ENCODE measurements at places on chromosomes 11 and 22. TPM values are rescaled to one million over a fixed set of nuclear protein-coding genes. Genes with fewer than 3 reads are reported as not detected.

GRCh38 chr11:67006029-67006884 is 16.7 kb upstream of the SYT12 start:
- DNase-seq = no peak

DNA sequence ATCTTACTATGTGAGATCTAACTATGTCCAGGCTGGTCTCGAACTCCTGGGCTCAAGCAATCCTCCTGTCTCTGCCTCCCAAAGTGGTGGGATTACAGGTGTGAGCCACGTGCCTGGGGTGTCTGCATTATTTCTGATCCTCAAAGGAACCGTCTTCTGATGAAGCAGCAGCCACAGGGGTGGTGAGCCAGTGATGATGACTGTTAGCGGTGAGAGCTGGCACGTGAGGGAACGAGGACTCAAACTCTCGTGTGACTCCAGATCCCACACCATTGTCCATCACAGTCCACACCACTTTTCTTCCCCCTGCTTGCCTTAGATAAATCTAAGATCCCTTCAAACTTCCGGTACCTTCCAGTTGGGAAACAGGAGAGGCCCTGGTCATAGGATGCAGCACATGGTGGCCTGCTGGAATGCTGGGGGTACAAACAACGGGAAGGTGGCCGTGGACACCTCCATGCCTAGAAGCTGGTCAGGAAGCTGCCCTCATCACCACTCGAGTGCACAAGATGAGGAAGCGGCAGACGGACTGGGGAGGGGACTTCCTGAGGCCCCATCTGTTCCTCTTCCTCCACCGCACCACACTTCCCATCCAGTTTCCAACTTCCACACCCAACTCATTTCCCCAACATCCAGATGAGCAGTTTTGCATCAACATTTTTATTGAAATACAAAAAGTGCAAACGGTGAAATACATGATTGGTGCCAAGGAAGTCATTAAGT is 23.8 kb downstream of the ARHGAP1 start:
- DNase-seq = no peak

DNA sequence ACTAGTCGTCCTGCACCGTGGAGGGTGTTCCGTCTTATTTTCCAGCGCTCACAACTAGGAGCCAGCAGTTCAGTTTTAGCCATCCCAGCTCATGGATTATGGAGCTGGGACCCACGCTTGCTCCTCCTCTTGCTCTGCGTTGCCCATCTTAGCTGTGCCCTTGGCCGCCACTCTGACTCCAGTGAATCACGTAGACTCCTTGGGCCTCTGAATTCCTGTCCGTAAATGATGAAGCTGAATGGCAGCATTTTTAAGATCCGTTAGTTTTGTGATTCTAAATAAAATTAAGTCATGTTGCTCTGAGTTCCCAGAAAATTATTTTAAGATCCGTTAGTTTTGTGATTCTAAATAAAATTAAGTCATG is 23.8 kb downstream of the BCR start:
- DNase-seq = no peak

HBB gene
- total RNA-seq = 316 TPM

CARD16 gene
- total RNA-seq = 3.9 TPM
